Posterior vena cava (tissue), 2 donors: ENCODE measurements at places on chromosomes 6 and 20. TPM values are rescaled to one million over a fixed set of nuclear protein-coding genes. Genes with fewer than 3 reads are reported as not detected.
A peak's percentile ranks its signal among the peaks of the same experiment; 100 is the strongest.

Gene CRISP3
- total RNA-seq: 0.19 TPM

- DNase-seq: no peak
Observed at GRCh38 chr6:45442716-45443115, 65.0 kb upstream of the SUPT3H start.

DNA sequence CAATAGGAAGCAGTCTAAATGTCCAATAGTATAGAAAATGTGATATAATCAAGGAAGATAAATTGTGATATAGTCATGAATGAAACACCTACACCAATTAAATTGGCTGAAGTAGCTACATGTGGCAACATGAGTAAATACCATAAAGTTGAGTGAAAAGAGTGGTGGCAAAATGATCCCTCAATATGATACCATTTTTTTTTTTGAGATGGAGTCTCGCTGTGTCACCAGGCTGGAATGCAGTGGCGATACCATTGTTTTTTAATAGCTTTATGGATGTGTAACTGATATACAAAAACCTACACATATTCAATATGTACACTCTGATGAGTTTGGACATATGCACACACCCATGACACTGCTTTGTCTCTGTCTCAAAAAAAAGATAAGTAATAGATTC is 20.9 kb upstream of the ILRUN start:
- DNase-seq: no peak

Gene GLP1R
- not detected for total RNA-seq

DNA sequence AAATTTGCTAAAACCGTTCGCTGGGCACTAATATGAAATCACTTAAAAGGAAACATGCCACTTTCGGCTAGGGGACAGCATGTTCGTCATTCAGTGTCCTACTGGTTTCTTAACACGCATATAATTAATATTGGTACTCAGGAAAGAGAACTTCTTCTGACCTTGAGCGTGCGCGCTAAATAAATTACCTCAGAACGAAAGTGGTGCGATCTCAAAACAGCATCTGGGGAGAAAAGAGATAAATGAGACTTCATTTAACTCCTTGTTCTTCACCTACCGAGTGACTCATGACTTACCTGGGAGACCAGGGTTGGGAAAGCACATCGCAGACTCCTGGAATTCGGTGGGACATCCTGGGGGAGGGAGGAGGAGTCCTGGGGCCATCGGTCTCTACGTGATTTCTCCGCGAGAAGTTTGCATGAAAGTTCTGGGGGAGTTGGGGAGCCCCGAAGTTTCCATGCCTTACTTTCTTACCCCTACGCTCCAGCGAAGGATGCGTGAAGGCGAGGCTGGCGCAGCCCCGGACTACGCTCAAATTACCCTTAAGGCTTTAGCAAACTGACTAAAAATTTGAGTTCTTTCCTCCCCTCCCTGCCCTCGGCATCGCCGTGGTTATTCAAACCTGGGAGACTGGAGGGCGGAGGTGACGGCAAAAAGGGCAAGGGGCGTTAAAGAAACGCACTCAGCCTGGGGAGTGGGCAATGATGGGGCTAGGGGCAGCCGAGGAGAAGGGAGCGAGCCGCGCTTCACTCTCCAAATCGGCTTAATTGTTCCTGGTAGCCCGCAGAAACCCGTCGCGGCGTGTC is 1.1 kb upstream of the BEND6 start:
- DNase-seq: no peak

- no peak for DNase-seq
Observed at GRCh38 chr6:154611241-154611640, 100.8 kb upstream of the CNKSR3 start.

DNA sequence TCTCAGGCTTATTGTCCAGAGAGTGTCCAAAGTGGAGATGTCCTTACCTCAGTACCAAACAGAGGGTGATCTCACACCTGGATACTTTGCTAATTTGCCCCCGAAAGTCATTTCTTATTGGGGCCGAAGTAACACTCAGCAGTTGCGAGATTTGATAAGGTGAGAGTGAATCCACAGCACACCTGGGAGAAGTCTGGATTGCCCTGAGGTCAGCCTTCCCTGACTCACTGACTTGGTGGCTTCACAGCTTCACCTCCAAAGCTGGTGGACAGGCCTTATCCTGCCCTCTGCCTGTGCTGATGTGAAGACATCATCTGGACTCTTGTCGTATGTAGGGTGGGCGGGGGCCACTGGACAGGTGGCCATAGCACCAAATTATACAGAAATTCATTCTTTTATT is 101.9 kb upstream of the ARMC2 start:
- DNase-seq: no peak

- no peak for DNase-seq
Observed at GRCh38 chr6:166351715-166352285, 9.5 kb upstream of the SFT2D1 start.

Gene DSN1
- total RNA-seq: 7.2 TPM

Gene STMND1
- not detected for total RNA-seq

- peak; percentile 14 for DNase-seq
Observed at GRCh38 chr20:49385465-49385864, 97.0 kb downstream of the KCNB1 start.

- no peak for DNase-seq
Observed at GRCh38 chr6:56729719-56730118, 87.0 kb upstream of the DST start.

- no peak for DNase-seq
Observed at GRCh38 chr6:47512872-47513271, 35.3 kb downstream of the CD2AP start.

- peak; percentile 66 for DNase-seq
Observed at GRCh38 chr20:61763740-61764400, 301.8 kb downstream of the TAF4 start.

Gene CCM2L
- total RNA-seq: 9.7 TPM

- no peak for DNase-seq
Observed at GRCh38 chr6:47967843-47968242, 143.2 kb downstream of the PTCHD4 start.

DNA sequence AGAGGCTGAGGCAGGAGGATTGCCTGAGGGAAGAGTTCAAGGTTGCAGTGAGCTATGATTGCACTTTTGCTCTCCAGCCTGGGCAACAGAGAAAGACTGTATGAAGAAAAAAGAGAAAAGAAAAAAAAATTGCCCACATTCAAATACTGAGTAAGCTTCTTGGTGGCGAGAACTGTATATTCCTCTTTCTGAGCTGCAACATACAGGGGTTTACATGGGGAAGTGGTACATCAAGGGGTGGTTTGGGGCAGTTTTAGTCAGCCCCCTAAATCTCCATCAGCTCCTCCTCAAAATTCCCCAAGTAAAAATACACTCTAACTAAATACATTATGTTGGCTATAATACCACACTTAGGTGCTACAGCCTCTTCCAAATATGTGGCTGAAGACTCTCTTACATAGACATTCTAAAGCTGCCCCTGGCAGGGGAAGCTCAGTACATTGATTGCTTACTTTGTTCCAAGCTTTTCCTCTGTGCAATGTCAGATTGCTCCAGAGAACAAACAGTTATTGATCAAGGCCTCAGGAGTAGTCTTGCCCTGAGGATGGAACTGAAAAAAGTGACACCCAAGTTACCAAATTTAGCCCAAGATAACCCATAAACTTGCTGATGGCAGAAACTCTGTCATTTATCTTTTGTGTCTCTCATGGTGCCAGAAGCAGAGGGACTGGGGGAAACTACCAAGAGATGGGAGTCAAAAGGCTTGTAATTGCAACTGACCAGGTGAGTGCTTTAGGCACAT is 107.4 kb upstream of the RIPOR2 start:
- no peak for DNase-seq

- no peak for DNase-seq
Observed at GRCh38 chr20:10510216-10510615, 75.1 kb downstream of the SLX4IP start.

GRCh38 chr6:144090384-144090783 is 5.0 kb downstream of the SF3B5 start:
- DNase-seq: no peak

GRCh38 chr6:24274441-24275083 is 83.3 kb downstream of the DCDC2 start:
- DNase-seq: no peak

- no peak for DNase-seq
Observed at GRCh38 chr20:32756156-32756555, 6.0 kb upstream of the DNMT3B start.

Gene SEMG1
- total RNA-seq: not detected

- DNase-seq: no peak
Observed at GRCh38 chr6:143441680-143442545, 8.6 kb downstream of the ADAT2 start.

Gene POU5F1
- not detected for total RNA-seq

GRCh38 chr6:108353853-108354252 is 59.0 kb downstream of the AFG1L start:
- DNase-seq: no peak

GRCh38 chr6:31572041-31572911 is at the start of gene LTA:
Gene LTA (plus strand): TSS chr6:31572289. CDS start chr6:31572743, 454 bp downstream.
- no peak for DNase-seq

Gene MRAP2
- total RNA-seq: 3.7 TPM

Gene TRIM31
- total RNA-seq: not detected
